Fibroblast of skin of left biceps (primary cell): ENCODE measurements at places on chromosomes 7 and 10.

GRCh38 chr7:150986099-150986512, 4.7 kb upstream of the NOS3 start:
- DNase-seq = no peak

GRCh38 chr10:113937756-113938155, 83.3 kb downstream of the NHLRC2 start:
- DNase-seq = no peak

GRCh38 chr10:45353186-45353585, 20.8 kb upstream of the ALOX5 start:
- no peak for DNase-seq

- no peak for DNase-seq
These were observed 107.1 kb upstream of the NRP1 start for GRCh38 chr10:33441561-33441960.

GRCh38 chr7:23212841-23213240, 31.0 kb downstream of the NUP42 start:
- no peak for DNase-seq

DNA sequence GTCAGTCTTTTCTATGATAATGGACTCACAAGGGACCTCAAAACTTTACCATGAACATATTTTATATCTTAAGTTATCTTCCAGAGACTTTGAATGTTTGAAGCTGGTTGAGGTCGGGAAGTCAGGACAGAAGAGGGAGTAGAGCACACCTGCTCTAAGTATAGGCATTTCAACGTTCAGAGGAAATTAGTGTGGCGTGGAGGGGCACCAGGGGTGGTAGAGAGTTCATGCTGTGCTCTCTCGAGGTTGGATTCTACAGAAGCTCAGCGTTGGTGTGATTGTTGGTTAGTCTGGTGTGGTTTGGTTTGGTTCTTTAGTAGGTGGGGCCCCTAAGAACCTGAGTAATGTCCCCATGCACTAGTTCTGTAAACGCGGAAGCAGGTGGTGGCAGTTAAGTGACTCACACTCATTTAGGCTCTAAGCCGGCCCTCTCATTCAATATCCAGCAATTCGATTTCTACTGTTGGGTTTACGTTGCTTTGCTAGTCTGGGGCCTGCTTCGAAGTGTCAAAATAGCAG, 19.8 kb downstream of the CNTNAP2 start:
- DNase-seq = no peak

DNA sequence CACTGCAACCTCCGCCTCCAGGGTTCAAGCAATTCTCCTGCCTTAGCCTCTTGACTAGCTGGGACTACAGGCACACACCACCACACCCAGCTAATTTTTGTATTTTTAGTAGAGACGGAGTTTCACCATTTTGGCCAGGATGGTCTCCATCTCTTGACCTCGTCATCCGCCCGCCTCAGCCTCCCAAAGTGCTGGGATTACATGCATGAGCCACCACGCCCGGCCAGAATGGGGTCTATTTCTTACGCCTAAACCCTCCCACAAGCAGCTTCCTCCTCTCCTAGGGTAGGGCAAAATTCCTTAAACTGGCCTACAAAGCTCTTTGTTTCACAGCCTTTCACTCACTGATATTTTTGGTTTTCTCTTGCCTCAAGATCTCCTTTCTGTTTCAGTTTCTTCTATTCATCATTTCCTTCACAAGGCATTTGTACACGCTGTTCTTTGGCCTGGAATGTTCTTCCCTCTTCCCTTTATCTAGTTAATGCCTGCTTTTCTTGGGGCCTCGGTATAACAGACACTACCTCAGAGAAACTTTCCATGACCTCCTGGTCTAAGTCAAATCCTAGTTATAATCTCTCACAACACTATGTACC, 6.7 kb downstream of the CPEB3 start:
- no peak for DNase-seq

- DNase-seq = no peak
These were observed 93.9 kb downstream of the DNAJB6 start for GRCh38 chr7:157430721-157431120.

DNA sequence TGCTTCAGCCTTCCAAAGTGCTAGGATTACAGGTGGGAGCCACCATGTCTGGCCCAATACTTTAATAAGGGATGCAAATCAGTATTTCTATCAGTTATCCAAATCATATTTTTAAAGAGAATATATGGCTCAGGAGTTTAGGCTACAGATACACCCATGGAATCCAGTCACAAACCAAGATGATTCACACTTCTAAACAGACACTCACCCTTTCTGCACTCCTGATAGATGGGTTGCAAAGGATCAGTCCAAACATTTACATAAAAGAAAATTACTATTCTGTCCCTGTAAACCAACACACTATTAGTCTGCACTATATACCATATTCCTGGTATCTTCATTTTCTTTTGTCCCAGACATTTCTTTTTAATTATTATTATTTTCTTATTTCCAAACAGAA, 2.2 kb downstream of the MORN4 start:
- no peak for DNase-seq

DNA sequence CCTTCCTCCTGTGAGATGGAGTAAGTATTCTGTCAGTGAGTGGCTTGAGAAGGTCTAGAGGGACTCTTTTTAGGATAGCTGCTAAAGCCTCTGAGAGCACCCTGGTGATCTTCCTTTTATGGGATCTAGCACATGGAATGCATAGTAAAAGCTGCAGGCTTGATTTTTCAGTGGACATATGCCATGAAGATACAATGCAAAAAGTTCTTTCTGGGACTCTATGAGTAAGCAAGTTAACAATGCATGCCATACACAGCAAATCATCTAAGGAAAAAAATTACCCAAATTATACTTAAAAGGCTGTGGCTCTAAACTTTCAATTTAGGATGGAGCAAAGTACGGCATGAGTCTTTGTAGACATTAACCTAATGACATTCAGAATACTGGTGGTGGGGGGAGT, 154.5 kb downstream of the SGMS1 start:
- peak; percentile 21 for DNase-seq

- DNase-seq = peak; percentile 80
These were observed 144.4 kb downstream of the TES start for GRCh38 chr7:116354546-116355423.
